ENCODE measurements at places on chromosomes 4 and X.

DNA sequence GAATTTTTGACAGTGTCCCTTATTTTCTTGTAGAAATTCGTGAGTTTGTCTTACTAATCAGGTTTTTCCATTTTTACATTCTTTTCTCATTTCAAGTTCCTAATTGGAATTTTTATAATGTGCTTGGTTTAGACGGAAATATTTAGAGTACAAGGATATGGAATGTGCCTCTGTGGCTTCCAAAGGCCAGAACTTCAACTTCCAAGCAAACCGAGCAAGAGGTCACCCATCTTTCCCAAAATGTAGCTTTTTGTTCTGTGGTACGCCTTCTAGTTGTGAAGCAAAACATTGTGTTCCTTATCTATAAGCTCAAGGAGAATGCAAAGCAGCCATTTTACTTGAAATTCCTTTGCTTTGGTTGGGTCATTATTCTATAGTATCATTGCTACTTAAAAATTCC is 212.8 kb upstream of the PACRGL start:
- DNase-seq: no peak

DNA sequence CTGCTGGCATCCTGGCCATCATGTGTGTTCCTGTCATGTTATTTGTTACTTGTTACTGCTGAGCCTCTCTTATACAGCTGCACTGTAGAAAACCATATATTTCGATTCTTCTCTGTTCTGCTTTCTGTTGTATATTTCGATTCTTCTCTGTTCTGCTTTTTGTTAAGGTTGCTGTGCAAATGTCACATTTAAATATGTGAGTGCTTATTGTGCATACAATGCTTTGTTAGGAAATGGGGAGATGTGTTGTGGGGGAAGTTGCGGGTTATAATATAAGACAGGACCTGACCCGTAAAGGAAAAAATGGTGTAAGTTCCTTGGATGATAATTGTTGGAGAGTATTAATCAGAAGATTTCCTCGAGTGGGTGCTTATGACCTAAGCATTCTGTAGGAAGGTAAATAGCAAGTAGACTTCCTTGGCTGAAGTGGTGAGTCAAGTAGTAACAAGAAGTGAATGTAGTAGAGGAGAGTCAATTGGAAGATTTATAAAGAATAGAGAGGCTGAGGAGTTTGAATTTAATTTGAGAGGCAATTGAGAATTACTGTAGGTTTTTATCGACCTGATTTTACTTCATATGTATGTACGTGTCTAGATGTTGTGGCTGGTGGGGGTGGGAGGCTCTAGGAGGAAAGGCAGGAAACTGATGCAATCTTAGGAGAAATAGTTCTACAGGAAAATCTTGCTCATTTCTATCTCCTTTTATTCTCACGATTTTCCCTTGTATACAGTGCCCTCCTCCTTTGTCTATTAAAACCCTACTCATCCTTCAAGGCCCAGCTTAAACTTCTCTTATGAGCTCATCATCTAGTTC is 8.5 kb downstream of the OGT start:
- no peak for DNase-seq

DNA sequence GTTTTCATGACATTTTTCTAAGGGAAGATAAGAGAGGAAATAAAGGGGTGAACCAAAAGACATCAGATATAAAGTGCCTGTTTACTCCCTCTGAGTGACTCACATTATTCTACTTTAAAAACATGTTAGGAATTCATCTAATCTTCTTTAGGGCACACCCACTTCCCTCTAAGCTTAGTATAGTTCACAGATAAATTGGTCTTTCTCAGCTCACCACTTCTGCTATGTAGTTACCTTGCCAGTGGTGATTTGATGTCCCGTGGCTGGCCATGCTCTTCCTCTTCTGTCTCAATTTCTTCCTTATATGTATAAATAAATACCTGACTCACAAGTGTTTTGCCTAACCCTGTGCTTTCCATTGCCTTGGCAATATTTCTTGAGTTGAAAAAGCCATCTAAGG is 96.8 kb downstream of the PDLIM5 start:
- DNase-seq: no peak

DNA sequence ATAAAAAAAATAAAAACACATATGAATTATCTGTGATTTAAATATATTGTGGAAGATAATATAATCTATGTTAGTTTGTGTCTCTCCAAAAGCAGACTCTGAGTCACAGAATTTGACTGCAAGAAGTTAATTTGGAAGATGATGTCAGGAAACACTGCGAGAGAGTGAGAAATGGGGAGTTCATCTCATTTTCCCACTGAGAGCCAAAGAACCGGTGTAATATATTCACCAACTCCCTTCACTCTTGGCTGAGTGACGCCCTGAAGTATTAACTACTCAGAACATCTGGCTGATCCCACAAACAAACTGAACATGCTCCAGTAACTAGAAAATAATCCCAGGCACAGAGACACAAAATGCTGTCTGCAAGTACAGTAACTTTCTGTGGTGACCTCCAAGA is 345.8 kb upstream of the SPANXN1 start:
- no peak for DNase-seq

DNA sequence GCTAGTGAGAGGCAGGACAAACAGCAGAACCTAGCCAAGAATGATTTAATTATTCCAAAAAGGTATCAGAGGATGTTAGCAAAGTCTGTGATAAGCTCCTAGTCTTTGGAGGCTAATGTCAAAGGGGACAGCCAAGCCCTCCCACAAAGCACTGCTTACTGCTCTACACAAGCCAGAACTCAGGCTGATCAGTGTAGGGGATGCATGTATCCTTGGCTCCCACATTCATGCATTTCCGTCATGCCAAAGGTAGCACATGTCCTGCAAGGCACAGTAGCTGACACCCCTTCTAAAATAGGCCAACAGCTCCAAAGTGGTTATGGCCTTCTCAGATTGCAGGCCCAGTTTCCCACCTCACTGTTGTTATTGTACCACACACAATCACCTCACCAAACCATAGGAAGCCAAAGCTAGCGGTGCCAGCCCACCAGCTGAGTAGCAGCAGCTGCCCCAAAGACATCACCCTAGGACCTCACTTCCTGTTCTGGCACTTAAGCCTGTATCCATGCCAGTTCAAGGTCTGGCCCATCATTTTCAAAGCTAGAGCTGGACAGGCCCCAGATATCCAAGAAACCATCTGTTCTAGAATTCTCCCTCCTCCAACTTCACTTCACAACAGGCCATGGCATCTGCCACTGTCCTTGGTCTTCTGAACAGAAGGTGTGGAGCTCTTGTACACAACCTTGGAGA is 40.9 kb downstream of the TSPAN5 start:
- no peak for DNase-seq

DNA sequence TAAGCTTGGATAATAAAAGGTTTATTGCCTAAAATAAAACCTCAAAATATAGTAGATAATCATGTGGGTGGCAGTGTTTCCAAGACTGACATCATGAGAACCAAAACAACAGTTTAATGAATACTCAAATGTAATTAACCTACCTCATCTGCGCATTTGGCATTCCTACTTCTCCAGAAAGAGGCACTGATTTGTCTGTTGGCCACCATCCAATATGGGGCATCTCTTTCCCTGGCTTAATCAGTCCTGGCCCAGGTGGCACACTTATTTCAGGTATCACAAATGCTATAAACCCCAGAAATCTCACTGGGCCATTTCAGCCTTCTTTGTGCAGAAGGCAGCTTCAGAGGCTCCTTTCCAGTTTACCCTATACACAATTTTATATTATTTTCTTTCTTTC is 192.2 kb downstream of the COMMD8 start:
- DNase-seq: no peak

GRCh38 chrX:9515973-9516538 is 51.2 kb downstream of the TBL1X start:
- no peak for DNase-seq

GRCh38 chrX:129529685-129530281 is 6.5 kb upstream of the SMARCA1 start:
- no peak for DNase-seq

DNA sequence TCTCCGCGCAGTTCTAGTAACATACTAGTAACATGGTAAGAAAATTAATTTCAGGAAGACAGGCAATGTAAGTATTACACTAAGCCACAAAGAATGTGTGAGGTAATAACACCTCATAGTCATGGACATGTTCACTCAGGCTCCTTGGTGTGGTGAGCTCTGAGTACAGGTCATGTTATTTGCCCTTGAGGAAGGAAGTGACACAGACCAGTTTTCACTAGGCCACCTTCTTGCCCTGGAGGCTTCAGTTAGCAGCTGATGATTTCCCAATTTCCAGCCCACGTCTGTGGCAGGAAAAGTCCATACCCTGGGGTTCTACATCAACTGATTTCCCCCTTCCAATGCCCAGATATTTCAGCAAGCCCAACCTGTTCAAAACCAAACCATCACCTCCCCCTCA is 6.7 kb downstream of the APOO start:
- DNase-seq: no peak

- DNase-seq: no peak
These were observed 21.9 kb downstream of the SMAD1 start for GRCh38 chr4:145503486-145504072.

- DNase-seq: no peak
These were observed 10.7 kb downstream of the PNMA6F start for GRCh38 chrX:153310901-153311300.

DNA sequence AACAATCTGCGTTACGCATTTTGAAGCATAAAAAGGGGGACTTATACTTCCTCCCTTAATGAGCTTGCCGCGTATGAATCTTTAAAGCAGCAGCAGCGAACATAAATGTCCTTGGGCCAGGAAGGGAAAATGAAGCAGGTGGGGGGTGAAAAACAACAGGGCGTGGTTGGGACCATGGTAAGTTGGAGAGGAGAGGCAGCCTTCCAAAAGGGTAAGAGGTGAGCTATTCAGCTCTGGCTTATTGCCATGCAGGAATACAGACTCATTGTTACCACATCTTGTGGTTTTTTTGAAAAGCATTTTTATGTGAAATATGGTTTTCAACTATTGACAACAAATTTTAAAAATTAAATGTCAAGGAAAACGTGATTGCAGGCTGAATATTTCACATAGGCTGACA is 710.7 kb upstream of the FAM241A start:
- peak; percentile 77 for DNase-seq

GRCh38 chr4:10157478-10158332 is 41.1 kb upstream of the WDR1 start:
- DNase-seq: peak; percentile 56

- no peak for DNase-seq
These were observed 55.3 kb downstream of the JADE3 start for GRCh38 chrX:46967547-46967946.

GRCh38 chr4:20393486-20394100 is 141.9 kb downstream of the SLIT2 start:
- DNase-seq: no peak

GRCh38 chrX:97638621-97639020 is 754.9 kb downstream of the RPA4 start:
- no peak for DNase-seq

GRCh38 chr4:96301715-96302114 is 461.8 kb downstream of the PDHA2 start:
- DNase-seq: no peak

- no peak for DNase-seq
These were observed 385.2 kb upstream of the FAT1 start for GRCh38 chr4:187108845-187109244.

GRCh38 chr4:28014469-28014868 is 1153.8 kb downstream of the STIM2 start:
- DNase-seq: no peak

- DNase-seq: no peak
These were observed 344.0 kb downstream of the CENPC start for GRCh38 chr4:67201334-67201733.

DNA sequence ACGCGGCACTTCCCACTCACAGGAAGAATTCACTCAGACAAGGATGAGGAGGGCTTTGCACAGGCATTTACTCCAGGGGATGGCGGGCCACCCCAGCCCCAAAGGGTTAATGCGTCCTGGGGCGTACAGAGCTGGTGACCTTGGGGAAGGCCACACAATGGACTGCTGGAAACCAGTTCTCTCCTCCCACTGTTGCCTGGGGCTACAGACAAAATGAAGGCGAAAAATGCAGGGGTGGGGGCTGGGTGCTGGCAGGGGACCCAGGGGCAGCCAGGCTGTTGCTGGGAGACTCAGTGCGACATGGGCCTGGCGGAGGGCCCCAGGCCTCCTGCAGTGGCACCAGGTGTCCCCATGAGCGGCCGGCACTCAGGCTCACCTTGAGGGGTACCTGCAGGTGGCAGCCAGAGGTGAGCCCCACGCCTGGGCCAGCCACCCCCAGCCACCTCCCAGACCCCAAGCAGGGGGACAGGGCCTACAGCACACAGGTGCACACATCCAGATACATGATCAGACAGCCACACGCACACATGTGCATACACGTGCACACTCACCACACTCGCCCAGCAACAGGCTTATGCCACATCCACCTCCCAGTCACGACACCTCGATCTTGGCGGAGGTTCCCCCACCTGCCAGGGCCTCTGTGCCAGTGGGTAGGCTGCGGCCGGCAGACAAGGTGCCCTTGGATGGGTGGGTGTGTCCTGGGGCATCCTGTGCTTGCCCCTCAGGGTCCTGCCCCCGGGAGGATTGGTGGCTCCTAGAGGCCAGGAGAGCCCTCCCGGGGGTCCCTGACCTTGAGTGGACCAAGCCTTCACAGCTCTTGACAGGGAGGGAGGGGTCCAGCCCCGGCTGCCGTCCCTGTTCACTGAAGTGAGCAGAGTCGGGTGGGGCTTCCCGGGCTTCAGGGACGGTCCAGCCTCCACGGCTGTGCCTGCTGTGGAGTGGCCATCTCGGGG is 13.1 kb downstream of the NAT8L start:
- no peak for DNase-seq

GRCh38 chr4:123613586-123614344 is 217.2 kb downstream of the SPRY1 start:
- DNase-seq: no peak

DNA sequence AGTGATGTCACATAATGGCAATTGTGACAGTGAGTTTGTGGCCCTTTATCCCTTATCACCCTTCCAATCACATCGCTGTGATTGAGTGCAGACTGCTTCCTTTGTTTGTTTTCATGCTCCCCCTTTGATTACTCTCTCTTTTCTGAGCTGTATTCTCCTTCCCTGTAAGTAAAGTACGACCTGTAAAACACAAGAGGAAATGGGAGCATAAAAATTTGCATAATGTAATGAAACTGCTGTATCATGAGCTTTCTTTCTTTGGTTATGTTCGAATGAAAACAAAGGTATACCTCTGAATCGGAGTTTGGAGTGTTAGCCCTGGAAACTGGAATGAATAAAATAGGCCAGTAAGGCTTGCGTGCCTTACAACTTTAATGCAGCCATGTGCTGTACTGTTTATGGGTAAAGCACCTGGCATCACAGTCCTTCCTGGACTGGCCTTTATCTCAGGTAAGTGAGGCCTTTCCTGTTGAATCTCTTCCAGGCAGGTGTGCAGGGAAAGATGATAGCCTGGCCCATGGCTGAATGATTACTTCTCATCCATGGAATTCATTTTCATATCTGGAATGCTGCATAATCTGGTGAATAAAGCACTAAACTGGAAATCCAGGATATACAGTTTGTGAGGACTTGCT is 26.6 kb upstream of the HS3ST1 start:
- peak; percentile 65 for DNase-seq

GRCh38 chrX:52216541-52216940 is 31.9 kb downstream of the MAGED4 start:
- no peak for DNase-seq

- no peak for DNase-seq
These were observed 10.6 kb upstream of the INTS6L start for GRCh38 chrX:135509885-135510284.
